ENCODE measurements at places on chromosomes 1 and 21.

- no peak for DNase-seq
Observed at GRCh38 chr1:54160351-54160750, 7.6 kb upstream of the CDCP2 start.

DNA sequence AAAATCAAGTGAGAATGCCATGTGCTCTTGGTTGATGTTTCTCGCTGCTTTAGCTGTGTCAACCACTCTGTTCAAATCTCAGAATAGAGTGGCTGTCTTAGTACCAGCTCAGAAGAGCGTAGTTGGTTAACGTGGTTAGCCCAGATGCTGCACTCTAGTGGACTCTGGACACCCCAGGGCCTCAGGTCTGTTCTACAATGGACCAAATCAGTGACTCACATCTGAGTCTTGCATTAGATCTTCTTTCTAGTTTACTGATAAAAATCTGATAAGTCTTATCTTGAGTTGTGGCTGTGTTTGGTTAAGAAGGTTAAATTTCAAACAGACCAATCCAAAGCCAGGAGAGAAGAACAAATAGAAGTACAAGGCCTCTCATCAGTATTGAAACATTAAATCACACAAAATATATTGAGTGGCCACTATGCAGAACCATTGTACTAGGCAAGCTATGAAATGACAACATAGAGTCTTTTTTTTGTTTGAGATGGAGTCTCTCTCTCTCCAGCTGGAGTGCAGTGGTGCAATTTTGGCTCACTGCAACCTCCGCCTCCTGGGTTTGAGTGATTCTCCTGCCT lies 104.1 kb downstream of the NR5A2 start:
- DNase-seq, result no peak

- no peak for DNase-seq
Observed at GRCh38 chr21:33024201-33025103, 1.3 kb upstream of the OLIG2 start.

- DNase-seq, result no peak
Observed at GRCh38 chr1:104648269-104648691, 898.6 kb downstream of the AMY1C start.

GRCh38 chr1:53731043-53731600 lies 7.8 kb downstream of the GLIS1 start:
- no peak for DNase-seq

DNA sequence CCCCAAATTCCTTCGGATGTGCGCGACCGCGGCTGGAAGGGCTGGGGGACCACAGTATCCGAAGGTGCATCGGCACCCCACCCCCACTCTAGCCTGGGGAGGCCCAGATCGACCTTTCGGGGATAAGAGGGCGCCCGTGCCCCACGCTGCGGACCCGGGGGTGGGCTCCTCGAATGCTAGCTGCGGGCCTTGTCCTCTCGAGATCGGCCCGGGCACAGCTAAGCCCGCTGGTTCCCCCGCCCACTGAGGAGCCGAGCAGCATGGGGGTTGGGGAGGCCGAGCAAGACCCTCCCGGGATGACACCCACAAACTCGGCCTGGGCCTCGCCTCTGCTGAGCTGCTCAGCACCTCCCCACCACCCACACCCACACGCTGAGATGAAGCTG lies 653 bp upstream of the IFFO2 start:
- DNase-seq, result no peak
